ENCODE measurements at places on chromosomes 13 and 19.
A peak's percentile ranks its signal among the peaks of the same experiment; 100 is the strongest.

- DNase-seq = no peak
Measured at GRCh38 chr13:95858286-95859075, 181.5 kb downstream of the DNAJC3 start.

GRCh38 chr13:35817642-35818607 lies 313.3 kb downstream of the DCLK1 start:
- DNase-seq = no peak

DNA sequence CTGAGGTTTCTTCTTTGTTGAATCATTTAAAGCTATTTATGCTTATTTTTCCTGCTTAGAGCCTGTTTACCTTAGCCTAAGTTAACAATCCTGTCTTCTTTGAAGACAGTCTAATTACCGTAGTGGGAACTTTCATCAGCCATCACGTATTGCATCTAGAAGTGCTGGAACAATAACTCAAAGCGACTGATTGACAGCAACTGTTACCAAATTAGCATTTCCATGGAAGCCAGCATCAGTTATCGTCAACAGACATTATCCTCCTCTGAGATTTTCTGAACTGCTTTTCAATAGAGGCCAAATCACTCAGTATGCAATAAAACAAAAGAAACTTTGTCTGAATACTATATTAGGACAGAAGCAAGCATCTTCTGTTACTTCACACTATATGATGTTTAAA lies 433.3 kb upstream of the SLITRK1 start:
- DNase-seq = no peak

DNA sequence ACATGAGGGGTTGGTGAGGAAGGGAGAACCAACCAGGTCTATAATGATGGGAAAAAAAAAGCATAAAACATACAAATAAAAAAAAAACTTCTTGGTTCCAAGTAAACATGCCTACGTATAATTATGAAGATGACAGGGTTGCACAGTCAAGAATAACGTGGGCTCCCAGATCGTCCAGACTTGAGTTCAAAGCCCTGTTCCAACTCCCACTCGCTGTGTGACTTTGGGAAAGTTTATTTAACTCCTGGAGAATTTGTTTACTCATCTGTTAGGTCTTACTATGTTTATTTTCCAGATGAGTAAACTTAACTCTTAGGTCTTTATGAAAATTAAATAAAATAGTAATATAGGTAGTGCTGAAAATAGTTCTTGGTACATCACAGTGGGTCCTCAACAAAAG lies 13.8 kb downstream of the STARD13 start:
- DNase-seq = no peak

- DNase-seq = no peak
Measured at GRCh38 chr19:40465025-40465556, 454 bp downstream of the BLVRB start.

DNA sequence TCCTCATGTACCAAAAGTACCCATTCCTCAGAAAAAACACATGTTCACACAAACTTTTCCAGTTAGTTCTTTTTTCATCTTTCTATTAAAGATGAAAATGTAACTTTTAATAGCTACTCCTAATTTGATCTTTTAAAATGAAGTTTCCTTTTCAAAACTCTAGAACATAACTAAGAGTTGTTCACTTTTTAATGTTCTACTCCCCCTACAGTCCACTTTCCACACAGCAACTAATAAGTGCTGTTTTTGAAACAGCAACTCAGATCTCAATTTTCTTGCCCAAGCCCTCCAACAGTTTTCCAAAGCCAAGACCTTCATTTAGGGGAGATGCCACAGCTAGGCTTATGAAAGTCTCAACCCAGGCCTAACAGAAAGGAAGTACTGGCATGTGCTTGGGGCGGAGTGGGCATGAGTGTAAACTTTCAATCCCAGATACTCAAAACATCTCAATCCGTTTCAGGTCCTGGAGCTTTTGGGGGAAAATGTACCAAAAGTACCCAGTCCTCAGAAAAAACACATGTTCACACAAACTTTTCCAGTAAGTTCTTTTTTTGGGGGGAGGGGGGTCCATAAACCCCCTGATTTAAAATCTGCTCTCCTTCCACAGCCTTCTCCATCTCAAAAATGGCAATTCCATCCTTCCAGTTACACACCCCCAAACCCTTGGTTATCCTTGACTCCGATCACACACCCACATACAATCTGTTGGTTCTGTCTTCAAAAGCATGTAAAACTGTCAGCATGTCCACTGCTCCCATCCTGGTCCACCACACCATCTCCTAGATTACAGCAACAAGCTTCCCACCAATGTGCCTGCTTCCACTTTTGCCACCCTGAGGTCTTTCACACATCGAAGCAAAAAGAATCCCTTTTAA lies 2.0 kb downstream of the FBL start:
- no peak for DNase-seq

GRCh38 chr19:37973666-37974065 lies 66.7 kb downstream of the SIPA1L3 start:
- DNase-seq = no peak

- DNase-seq = no peak
Measured at GRCh38 chr19:1489463-1490310, 463 bp downstream of the PCSK4 start.

- DNase-seq = no peak
Measured at GRCh38 chr13:36151591-36151990, 20.4 kb upstream of the DCLK1 start.

- no peak for DNase-seq
Measured at GRCh38 chr13:60013166-60013565, 150.6 kb downstream of the DIAPH3 start.

DNA sequence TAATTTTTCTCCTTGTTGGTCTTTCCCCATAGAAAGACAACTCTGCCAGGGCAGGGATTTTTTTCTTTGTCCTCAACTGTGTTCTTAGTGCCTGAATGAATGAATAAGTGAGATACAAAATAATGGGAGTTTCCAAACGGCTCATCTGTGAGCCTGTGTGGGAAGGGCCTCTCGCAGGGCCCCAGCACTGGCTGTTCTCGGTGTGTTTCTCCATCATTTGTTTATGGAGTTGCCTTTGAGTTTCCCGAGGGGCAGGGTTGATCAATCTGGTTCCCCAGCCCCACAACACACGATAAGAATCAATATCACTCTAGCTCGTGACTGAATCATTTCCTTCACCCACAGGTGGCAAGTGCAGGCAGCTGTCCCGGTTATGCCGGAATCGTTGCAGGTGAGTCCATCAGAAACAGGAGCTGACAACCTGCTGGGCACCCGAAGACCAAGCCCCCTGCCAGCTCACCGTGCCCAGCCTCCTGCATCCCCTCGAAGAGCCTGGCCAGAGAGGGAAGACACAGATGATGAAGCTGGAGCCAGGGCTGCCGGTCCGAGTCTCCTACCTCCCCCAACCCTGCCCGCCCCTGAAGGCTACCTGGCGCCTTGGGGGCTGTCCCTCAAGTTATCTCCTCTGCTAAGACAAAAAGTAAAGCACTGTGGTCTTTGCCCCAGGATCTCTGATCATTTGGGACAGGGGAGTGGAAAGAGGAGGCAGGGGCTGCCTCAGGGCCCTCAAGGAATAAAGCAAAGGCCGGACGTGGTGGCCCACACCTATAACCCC lies 14.9 kb downstream of the FXYD5 start:
- DNase-seq = no peak

GRCh38 chr13:112562254-112562653 lies 25.7 kb downstream of the TUBGCP3 start:
- no peak for DNase-seq

- DNase-seq = peak; percentile 68
Measured at GRCh38 chr19:10552510-10553053, 8.9 kb downstream of the ATG4D start.

DNA sequence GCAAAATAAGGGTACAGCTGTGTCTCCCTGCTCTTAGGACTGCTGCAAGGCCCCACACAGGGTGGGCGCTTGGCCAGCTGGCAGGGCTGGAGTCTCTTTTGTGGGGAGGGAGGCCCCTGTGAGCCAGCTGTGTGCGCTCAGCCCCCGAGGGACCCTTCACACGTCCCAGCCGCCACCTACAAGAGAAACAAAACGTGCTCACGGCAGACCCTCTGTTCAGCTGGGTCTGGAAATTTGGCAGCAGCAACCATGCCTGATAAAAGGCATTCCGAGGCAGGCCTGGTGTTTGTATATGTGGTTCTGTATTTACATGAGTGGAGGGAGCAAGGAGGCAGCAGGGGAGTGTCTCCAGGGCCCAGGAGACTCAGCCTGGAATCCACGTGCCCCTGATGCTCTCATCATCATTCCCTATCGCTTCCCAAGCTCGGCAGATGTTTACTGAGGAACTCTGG lies 49.7 kb downstream of the CRTC1 start:
- peak; percentile 78 for DNase-seq

- DNase-seq = no peak
Measured at GRCh38 chr13:35727881-35728280, 251.4 kb upstream of the MAB21L1 start.

DNA sequence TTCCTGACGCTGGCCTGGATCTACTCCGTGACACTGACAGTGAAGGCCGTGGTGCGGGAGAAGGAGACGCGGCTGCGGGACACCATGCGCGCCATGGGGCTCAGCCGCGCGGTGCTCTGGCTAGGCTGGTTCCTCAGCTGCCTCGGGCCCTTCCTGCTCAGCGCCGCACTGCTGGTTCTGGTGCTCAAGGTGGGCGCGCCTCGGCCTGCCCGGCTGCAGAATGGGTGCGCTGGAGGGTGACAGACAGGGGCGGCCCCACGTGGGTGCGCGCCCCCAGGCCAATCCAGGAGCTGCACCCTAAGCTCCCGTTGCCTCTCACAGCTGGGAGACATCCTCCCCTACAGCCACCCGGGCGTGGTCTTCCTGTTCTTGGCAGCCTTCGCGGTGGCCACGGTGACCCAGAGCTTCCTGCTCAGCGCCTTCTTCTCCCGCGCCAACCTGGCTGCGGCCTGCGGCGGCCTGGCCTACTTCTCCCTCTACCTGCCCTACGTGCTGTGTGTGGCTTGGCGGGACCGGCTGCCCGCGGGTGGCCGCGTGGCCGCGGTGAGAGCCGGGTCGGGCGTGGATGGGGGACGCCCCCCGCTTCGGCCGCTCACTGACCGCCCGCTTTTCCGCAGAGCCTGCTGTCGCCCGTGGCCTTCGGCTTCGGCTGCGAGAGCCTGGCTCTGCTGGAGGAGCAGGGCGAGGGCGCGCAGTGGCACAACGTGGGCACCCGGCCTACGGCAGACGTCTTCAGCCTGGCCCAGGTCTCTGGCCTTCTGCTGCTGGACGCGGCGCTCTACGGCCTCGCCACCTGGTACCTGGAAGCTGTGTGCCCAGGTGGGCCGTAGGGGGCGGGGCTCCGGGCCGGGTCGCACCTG lies 7.2 kb downstream of the ABCA7 start:
- DNase-seq = no peak

- peak; percentile 34 for DNase-seq
Measured at GRCh38 chr19:19372656-19373416, 32.6 kb upstream of the GATAD2A start.

GRCh38 chr19:55406826-55407549 lies 600 bp downstream of the UBE2S start:
- DNase-seq = no peak

GRCh38 chr13:78601124-78601873 lies 2.1 kb downstream of the POU4F1 start:
- DNase-seq = peak; percentile 36

GRCh38 chr13:49494645-49495044 lies 1.1 kb upstream of the PHF11 start:
- DNase-seq = no peak

- DNase-seq = no peak
Measured at GRCh38 chr13:99743094-99743493, 228.5 kb downstream of the ZIC5 start.

DNA sequence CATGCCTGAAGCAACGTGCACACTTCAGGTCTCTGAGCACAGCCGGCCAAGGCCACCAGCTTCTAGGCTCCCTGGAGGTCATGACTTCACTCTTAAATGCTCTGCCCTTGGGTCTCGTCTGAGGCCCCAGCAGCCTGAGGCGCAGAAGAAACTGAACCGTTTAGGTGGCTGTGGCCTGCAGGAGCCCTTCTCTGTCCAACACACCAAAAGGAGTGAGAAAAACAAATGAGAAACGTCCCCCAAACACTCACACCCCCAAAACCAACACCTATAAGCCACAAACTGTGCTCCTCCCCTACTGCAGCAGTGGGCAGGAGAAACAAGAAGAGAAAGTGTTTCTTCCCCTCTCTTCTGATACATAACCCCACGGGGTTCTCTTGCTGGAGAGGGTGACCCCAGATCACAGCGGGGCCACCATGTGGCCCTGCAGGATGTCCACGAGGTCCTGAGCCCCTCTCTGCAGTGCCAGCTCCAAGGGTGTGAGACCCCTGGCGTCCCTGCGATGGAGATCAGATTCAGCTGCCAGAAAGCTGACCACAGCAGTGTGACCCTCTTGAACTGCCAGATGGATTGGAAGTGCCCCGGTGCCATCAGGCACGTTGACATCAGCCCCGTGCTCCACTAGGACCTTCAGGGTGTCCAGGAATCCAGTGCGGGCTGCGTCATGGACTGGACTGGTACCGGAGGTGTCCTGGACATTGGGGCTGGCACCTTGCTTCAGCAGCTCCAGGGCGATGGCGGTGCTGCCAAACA lies 1.0 kb upstream of the KRI1 start:
- no peak for DNase-seq

GRCh38 chr19:55550321-55550650 lies 4.9 kb upstream of the SBK3 start:
- no peak for DNase-seq

DNA sequence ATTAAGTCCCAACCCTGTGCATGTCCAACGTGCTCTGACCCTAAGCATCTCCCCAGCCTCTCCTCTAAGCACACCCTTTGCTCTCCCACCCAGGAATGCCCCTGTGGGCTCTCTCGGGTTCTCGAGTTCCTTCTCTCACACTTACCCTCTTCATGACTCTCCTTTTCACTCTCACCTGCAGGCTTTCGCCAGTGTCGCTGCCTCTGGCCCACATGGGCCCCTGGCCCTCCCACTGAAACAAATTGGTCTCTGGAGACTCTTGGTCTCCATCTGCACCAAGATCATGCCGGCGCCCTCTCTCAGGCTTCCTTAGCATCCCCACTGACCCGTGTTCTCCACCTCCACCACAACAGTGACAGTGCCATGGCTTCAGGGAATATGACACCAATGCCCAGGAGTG lies 19.6 kb upstream of the SACS start:
- DNase-seq = no peak

DNA sequence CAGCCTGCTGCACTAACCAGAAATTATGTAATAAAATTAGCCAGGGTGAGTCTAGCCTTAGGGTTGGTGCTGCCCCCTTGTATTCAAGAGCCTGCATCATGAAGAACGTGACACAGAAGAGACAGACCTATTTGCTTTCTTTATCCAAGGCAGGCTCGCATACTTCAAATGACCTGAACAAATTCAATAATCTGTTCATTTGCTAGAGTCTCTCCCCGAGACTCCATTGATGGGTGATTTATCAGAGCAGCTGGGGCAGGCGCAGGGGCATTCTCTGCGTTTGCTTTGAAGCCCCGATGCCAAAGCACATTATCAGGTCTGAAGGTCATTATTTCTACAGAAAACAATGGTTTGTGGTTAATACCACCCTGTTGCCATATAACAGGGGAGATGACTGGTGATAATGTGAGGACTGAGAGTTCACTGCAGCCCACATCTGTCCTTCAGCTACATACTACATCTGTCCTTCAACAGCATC lies 520.3 kb downstream of the DIAPH3 start:
- DNase-seq = no peak

All from testis (tissue), 5 donors.